Activated naive CD4-positive, alpha-beta T cell (primary cell): ENCODE measurements at places on chromosomes 13 and 19.
A peak's percentile ranks its signal among the peaks of the same experiment; 100 is the strongest.

GRCh38 chr13:21670006-21670882 is 629 bp upstream of the FGF9 start:
- peak; percentile 23 for DNase-seq

GRCh38 chr19:20072936-20073335 is 4.9 kb upstream of the ZNF90 start:
- DNase-seq = no peak

GRCh38 chr19:40716031-40716481 is 630 bp downstream of the COQ8B start:
- peak; percentile 12 for DNase-seq

DNA sequence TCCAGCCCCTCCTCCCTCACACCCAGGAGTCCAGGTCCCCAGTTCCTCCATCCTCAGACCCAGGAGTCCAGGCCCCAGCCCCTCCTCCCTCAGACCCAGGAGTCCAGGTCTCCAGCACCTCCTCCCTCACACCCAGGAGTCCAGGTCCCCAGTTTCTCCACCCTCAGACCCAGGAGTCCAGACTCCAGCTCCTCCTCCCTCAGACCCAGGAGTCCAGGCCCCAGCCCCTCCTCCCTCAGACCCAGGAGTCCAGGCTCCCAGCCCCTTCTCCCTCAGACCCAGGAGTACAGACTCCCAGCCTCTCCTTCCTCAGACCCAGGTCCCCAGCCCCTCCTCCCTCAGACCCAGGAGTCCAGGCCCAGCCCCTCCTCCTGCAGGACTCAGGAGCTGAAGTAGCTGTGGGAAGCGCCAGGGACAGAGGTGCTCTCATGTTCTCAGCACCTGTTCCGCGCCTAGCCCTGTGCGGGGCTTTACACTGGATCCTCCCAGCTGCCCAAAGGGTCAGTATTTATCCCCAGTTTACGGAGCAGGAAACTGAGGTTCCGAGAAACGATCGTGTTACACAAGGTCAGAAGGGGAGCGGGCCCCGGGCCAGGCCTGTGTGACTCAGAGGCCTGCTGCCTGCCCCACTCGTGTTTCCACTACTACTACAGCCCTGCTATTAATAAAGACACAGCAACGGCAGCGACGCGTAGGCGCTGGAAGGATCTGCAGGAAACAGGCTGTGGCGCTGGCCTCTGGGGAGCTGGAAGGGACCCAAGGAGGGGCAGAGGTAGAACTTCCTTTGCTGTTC is 1.7 kb upstream of the SBK3 start:
- DNase-seq = no peak

GRCh38 chr19:13097033-13097462 is 5.6 kb downstream of the LYL1 start:
- no peak for DNase-seq

- DNase-seq = no peak
Measured at GRCh38 chr13:40432018-40432978, 234.1 kb downstream of the FOXO1 start.

DNA sequence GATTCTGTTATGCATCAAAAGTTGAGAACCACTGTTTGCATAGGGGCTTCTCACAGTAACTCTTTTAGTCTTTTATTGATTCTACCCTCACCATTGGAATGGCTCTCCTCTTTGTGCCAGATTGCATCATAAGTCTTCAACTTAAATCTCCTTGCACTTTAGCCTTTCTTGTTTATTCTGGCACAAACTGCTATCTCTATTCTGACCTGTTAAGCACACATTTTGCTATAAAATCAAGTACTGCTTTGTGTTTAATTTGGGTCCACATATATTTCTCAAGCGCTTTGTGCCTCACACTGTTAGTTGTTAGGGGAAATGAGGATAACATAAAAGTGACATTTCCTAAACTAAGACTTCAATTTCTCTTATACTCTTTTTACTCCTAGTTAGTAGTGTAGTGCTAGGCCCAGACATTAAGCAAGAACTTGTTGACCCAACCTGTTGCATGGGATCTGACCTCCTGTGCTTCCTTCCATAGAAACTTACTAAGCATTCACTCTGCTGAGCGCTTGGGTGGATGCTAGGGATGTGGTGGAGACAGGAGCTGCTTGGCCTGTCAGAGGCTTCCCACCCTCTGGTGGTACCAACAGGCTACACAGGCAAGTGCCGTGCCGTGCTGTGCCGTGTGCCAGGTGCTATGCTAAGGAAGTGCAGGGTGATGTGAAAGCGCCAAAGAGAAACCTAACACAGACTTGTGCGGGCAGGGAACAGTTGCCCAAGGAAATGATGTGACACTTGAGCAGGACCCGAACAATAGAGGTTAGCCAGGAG is 1.2 kb downstream of the UTP14C start:
- DNase-seq = no peak

GRCh38 chr13:75458696-75459422 is 23.1 kb downstream of the TBC1D4 start:
- no peak for DNase-seq

- DNase-seq = no peak
Measured at GRCh38 chr13:30971575-30971974, 39.1 kb downstream of the TEX26 start.

- DNase-seq = no peak
Measured at GRCh38 chr19:55115446-55116065, 1.9 kb downstream of the PPP1R12C start.

DNA sequence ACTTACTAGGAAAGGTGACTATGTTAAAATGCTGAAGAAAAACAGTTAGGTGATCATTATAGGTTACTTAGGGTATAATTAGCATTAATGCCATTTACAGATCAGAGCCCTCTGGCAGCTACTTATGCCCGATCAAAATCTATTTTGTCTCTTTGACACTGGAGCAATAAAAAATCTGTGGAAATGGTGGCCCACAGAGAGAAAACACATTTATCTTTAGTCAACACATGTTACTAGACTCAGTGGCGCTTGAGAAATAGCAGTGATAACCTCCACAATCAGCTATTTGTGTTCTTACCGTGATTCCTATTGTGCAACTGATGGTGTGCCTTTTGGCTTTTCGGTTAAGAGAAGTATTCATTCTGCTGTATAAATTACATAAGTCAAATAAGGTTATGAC is 1519.6 kb downstream of the PCDH9 start:
- DNase-seq = no peak

GRCh38 chr19:54459282-54460229 is 4.0 kb downstream of the LENG9 start:
- no peak for DNase-seq

- no peak for DNase-seq
Measured at GRCh38 chr19:33252971-33253370, 27.3 kb upstream of the SLC7A10 start.

- no peak for DNase-seq
Measured at GRCh38 chr19:9995084-9995483, 15.2 kb downstream of the COL5A3 start.

DNA sequence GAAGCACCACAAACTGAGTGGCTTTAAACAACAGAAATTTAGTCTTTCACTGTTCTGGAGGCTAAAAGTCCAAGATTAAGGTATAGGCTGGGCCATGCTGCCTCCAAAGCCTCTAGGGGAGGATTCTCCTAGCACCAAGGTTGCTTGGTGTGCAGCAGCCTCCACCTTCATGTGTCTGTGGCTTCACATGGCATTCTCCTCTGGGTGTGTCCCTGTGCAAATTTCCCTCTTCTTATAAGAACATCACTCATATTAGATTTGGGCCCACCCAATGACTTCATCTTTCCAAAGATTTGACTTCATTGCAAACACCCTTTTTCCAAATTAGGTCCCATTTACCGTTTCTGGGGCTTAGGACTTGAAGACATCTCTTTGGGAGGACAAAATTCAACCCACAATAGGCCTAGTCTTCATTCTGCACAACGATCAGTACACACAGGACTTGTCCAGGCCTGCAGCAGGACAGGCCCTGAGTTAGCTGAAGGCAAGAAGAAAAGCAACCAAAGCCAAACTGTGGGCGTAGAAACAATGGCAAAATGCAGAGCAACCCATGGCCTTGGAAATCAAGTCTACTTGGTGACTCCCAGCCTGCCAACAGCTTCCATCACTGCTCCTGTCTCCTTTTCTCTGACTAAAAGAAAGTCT is 521.2 kb upstream of the NBEA start:
- DNase-seq = no peak

DNA sequence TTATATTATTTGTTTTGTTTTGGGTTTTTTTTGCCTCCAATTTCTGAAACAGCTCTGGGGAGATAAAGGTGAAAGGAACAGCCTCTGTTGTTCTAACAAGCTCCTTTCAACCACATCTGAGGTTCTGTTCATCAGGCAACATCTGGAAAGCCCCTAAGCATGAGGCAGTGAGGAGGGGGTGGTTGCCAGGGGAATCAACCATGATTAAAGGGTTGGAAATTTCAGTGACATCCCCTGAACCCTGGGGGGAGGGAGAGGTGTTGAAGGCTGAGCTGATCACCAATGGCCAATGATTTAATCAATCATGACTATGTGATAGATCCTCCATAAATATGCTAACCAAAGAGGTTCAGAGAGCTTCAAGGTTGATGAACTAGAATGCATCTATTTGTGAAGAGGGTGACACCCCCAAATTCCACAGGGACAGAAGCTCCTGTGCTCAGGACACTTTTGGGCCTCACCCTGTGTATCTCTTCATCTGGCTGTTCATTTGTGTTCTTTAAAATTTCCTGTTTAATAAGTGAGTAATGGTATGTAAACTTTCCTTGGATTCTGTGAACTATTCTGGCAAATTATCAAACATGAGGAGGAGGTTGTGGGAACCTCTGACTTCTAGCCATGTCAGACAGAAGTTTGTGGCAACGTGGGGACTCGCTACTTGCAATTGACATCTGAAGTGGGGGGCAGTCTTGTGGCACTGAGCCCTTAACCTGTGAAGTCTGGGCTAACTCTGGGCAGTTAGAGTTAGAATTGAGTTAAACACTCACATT is 221.3 kb downstream of the NHLRC3 start:
- no peak for DNase-seq

- DNase-seq = no peak
Measured at GRCh38 chr13:99159331-99160061, 41.2 kb upstream of the UBAC2 start.

- DNase-seq = no peak
Measured at GRCh38 chr13:37326334-37326733, 220.9 kb upstream of the CSNK1A1L start.

- DNase-seq = no peak
Measured at GRCh38 chr13:73913751-73914518, 220.3 kb downstream of the KLF12 start.

DNA sequence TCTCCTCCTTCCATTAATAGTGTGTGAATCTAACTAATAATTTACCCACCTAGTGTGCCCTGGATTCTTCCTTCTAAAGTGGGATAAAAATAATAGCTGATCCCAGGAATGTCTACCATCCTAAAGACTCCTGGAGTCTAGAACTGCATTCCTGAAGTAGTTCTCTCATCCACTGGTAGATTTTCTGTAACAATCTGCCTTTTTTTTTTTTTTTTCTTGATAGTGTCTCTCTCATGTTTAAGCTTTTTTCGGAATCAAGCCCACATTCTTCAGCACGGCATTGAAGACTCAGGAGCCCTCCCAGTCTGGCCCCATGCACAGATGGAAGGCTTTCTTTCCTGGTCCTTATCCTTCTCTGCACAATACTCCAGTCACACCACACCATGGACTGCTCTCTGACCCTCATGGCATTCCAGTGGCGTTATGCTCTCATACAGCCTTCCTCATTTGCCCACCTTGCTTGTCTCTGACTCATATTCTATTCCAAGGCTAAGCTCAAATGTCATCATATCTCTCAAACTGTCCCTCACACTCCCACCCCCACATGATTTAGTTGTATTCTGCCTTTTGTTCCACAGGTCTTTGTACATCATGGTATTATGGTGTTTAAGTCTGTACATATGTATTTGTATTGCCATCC is 68.7 kb upstream of the FRY start:
- no peak for DNase-seq

- DNase-seq = no peak
Measured at GRCh38 chr13:98474292-98474691, 102.6 kb downstream of the STK24 start.

- DNase-seq = no peak
Measured at GRCh38 chr13:99311137-99311536, 3.9 kb upstream of the GPR183 start.

- no peak for DNase-seq
Measured at GRCh38 chr13:42617221-42617620, 43.3 kb downstream of the TNFSF11 start.
